Left ventricle myocardium superior (tissue), 1 donor: ENCODE measurements at places on chromosomes 13 and 19.

DNA sequence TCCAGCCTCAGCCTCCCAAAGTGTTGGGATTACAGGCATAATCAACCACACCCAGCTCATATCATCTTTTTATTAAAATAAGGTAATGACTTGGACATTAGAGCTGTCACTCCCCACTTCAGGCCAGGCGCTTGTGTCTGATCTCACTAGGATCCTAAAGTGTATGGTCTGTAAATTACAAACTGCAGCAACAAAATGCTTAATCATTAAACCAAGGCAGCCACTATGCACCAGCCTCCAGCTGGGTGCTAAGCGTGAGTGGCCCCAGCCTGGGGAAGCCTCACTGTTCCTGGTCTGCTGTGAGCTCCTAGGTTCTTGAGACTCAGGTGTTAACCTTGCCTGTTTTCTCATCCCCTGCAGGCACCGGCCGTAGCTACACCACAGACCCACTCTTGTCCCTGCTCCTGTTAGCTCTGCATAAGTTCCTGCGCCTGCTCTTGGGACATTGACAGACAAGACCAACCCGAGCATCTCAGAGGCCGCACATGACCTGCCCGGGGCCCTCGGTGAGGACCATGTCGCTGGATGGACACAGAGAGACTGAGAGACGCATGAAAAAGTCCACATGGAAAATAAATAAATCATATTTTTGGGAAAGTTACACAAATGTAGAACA lies 37.8 kb downstream of the VSTM2B start:
- DNase-seq = no peak

GRCh38 chr19:48444936-48445200 lies 915 bp upstream of the GRWD1 start:
- no peak for DNase-seq

DNA sequence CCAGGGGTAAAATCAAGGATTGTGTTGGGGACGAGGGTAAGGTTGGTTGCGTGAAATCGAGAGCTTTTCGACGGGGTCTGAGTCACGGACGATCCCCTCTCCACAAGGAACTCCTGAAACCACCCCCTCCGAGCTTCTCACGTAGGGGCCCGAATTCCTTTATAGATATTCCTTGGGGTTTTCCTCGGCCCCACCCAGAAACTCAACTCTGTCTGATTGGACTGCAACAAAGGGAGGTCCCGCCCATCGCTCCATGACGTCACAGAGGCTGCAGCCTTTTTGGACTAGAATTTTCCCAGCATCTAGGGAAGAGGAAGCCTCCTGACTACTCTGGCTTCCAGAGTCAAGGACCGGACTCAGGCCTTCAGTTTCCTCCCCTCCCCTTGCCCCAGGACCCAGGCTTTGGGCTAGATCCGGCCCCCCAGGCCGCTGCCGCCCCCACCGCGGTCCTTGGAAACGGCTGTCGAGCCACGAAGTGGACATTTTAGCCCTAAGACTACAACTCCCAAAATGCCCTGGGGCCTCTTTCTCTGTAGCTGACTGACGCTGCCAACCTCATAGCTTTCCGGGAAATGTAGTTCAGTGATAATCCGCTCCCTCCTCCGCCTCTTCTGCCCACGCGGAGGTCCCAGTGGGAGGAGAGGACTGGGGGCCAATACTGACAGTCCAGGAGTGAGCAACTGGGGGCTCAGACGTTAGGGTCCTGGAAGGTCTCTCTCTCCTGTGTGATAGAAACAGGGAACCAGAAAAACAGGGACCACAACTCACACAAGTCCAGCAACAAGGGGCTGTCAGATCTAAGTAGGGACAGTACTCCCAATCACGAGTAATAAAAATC lies at the start of gene IZUMO1:
IZUMO1 (minus strand) TSS at position 172 of the 838 bp plus-strand sequence. CDS start 1,050 bp downstream, outside the sequence.
- peak; percentile 84 for DNase-seq

GRCh38 chr19:17576758-17577456 lies 21.5 kb downstream of the COLGALT1 start:
- peak; percentile 54 for DNase-seq

DNA sequence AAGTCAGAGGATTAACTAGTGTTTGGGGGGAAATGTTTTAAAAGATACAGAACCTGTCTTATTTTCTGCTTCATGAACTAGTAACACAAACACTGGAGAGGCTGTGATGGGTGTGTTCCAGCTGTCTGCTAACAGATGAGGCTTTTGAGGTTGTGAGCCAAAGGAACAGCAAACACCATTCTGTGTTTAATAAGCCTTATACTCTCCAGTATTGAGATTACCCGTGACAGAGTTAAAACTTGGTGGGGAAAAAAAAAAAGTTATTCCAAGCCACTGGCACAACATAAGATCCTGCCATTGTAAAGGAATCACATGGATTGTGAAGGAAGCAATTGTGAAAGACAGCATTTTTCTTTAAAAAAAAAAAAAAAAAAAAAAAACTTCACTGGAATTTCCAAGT lies 48.4 kb downstream of the KCTD12 start:
- no peak for DNase-seq

GRCh38 chr13:109130093-109130835 lies 500.9 kb downstream of the MYO16 start:
- DNase-seq = no peak

GRCh38 chr19:50679177-50680125 lies 30.2 kb downstream of the C19orf81 start:
- peak; percentile 86 for DNase-seq

- peak; percentile 46 for DNase-seq
Measured at GRCh38 chr13:103788061-103788652, 721.9 kb upstream of the SLC10A2 start.

- DNase-seq = peak; percentile 50
Measured at GRCh38 chr19:38375748-38376147, 1.4 kb downstream of the PSMD8 start.
